ENCODE measurements at places on chromosomes 4 and X. TPM values are rescaled to one million over a fixed set of nuclear protein-coding genes. Genes with fewer than 3 reads are reported as not detected.
A peak's percentile ranks its signal among the peaks of the same experiment; 100 is the strongest.

GRCh38 chrX:129648514-129649267 lies 6.1 kb downstream of the APLN start:
- peak; percentile 84 for DNase-seq

PITX2 gene
- 6.6 TPM for total RNA-seq

DNA sequence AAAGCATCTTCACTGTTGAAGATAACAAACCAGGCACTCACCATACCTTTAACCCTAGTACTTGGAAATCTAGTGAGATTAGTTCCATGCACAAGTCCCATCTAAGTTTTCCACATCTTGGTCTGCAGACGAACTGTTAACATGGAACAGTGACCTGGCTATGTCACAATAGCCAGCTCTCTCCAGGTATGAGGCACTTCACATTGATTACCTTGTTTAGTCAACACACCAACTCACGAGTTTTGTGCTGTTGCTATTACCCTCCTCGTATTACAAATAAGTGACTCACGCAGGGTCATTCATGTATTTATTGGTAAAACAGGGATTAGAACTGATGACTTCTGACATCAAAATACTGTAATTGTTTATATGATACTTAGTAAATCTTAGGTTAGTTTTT lies 36.4 kb upstream of the FRAS1 start:
- DNase-seq: no peak

PROM1 gene
- not detected for total RNA-seq

SPIN2A gene
- 2.5 TPM for total RNA-seq

DRD5 gene
- total RNA-seq: not detected

GPR119 gene
- not detected for total RNA-seq

GRCh38 chr4:42398171-42398870 lies 1.0 kb downstream of the SHISA3 start:
- no peak for DNase-seq

CT45A8 gene
- not detected for total RNA-seq

GRCh38 chrX:15435836-15436619 lies 51.8 kb upstream of the VEGFD start:
- DNase-seq: no peak

LANCL3 gene
- total RNA-seq: 2.5 TPM

GRCh38 chr4:46979283-46979682 lies 14.1 kb downstream of the GABRA4 start:
- no peak for DNase-seq

DNA sequence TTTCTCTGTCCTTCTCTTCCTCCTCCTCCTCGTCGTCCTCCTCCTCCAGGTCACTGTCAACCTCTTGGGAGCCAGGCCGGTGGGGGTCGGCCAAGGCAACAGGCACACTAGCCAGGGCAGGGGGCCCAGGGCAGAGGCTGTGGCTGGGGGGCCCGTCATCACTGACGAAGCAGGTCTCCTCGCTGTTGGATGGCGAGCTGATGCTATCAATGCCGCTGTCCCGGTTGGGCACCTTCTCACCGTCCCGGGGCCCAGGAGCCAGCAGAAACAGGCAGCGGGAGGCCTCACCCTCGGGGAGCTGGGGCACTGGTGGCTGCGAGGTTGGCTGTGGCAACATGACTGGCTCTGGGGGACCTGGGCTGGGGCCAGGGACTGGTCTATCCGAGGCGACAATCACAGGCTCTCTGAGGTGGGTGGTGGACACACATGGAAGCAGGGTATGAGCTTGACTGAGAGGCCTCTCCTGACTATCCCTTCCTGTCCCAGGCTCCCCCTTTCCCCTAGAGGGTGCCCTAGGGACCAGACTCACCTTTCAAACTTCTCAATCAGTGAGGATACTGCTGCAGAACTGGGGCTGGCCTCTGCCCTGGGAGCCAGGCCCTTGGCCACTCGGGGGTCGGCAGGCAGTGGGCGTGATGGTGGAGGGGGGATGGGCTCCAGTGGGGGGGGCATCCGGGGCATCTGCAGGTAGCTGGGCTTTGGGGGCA lies 25.8 kb downstream of the FGD1 start:
- DNase-seq: no peak
